ENCODE measurements at places on chromosomes 1 and 21.

- DNase-seq, result no peak
Measured at GRCh38 chr1:119908661-119909060, 12.3 kb upstream of the ADAM30 start.

GRCh38 chr1:45272913-45273371, 53.8 kb upstream of the HPDL start:
- no peak for DNase-seq

DNA sequence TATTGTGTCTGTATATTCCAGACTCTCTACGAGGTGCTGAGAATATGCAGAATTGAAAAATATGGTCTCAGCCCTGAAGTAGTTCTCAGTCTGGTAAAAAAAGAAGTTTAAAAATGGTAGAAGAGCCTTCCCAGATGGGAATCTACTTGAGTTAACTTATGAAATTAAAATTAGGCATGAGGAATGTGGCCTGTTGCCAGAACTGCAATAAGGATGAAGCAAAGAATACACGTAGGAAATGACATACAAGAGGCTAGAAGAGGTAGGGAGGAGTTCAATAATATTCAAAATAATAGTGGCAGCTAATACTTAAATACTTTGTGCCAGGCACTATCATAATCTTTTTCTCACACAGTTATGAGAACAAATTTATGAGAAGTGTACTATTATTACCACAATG, 6.3 kb downstream of the ASPM start:
- DNase-seq, result no peak

GRCh38 chr1:25922971-25923552, 16.8 kb upstream of the STMN1 start:
- peak; percentile 57 for DNase-seq

- no peak for DNase-seq
Measured at GRCh38 chr1:246043556-246043955, 463.5 kb downstream of the SMYD3 start.

Measured in left ventricle myocardium superior (tissue), 1 donor.